Caki2 (cell line): ENCODE measurements at places on chromosomes 2 and 18.

- DNase-seq: peak; percentile 66
These were observed 1.5 kb downstream of the MSH6 start for GRCh38 chr2:47784352-47784851.

DNA sequence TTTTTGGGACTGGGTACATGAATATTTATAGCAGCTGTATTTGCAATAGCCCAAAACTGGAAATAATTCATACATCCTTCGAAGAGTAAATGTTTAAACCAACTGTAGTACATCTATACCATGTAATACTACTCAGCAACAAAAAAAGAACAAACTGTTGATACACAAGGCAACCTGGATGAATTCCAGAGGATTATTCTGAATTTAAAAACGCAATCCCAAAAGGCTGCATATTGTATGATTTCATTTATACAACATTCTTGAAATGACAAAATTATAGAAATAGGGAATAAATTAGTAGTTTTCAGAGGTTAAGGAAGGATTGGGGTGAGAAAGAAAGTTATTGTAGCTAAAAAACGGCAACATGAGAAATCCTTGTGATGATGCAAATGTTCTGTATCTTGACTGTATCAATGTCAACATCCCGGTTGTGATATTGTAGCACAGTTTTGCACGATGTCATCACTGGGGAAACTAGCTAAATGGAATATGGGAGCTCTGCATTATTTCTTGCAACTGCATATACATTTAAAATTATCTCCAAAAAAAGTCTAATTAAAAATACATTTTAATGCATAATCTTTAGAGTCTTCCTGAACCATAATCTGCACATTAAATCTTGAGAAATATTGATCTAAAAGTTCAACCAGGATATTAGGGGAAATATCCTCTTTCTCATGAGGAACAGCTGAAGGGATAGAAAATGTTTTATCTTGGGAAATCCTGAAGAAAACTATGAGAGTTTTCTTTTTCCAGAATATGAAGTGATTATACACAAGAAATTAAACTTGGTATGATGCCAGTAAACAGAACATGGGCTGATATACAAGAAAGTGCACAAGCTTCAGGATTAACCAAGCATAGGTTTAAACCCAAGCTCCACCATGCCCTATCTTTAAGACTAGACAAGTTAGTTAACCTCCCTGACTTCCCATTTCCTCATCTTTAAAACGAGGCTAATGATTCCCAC is 21.9 kb downstream of the EVA1A start:
- no peak for DNase-seq

- DNase-seq: no peak
These were observed 57.1 kb upstream of the KLHL29 start for GRCh38 chr2:23327887-23328286.

GRCh38 chr2:181364492-181365170 is 92.6 kb upstream of the ITGA4 start:
- DNase-seq: no peak

- DNase-seq: no peak
These were observed 379.0 kb downstream of the SETBP1 start for GRCh38 chr18:45059695-45060094.

DNA sequence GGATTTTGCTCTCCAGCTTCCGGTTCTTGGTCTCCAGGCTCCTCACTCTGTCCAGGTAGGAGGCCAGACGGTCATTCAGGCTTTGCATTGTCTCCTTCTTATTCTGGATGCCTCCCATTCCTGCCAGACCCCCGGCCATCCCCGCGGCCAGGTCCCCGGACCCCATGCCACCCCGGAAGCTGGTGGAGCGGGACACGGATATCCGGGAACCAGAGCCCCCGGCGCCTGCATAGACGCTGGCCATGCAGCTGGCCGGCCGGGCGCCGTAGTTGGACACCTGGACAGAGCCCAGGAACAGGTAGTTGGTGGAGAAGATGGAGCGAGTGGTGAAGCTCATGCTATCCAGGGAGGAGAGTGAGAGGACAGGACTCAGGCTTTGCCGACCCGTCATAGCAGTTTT is 23.5 kb upstream of the PPP1R1C start:
- no peak for DNase-seq

DNA sequence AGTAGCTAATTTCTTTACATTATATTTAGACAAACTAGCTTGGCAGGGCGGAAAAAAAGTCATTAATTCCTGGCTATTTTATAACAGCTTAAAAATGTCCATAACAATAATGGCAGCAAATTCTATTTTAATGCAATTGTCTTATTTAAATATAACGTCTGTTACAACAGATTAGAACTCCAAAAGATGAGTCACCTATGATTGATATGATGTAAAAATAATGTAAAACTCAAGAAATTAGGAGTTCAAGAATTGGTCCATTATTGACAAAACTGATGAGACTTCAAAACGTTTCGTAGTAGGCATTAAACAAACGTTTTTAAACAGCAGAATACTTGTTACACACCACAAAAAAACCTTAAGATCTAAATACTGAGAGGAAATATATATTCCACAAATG is 2.7 kb downstream of the XPO1 start:
- no peak for DNase-seq

DNA sequence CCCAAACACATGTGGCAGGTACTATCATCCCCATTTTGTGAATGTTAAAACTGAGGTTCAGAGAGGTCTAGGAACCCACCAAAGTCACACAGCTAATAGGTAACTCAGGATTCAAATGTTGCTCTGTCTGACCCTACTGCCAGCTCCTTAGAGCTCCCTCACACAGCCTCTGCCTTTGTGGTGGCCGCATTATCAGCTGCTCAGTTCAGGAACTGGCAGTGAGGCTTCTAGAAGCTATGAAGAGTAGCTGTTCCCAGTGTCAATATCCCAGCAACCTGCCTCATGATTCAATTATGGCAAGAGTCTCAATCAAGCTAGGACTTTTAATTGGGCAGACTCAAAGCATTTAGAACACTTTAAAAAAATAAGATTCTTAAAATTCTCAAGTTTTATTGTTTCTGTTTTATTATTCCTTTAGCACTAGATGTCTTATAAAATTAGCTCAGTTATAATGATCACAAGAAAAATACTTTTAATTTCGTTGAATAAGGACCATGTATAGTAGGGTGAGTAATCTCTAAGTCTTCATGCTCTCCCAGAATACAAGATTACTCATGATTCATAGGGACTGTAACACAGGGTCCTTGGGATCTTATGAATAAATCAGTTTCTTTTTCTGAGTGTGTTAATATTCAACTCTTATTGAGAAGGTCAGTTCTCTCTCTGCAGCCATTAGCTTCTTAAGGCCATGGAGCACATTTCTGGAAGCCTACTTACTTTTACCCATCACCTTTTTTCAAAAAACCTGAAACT is 342.7 kb downstream of the RND3 start:
- no peak for DNase-seq

DNA sequence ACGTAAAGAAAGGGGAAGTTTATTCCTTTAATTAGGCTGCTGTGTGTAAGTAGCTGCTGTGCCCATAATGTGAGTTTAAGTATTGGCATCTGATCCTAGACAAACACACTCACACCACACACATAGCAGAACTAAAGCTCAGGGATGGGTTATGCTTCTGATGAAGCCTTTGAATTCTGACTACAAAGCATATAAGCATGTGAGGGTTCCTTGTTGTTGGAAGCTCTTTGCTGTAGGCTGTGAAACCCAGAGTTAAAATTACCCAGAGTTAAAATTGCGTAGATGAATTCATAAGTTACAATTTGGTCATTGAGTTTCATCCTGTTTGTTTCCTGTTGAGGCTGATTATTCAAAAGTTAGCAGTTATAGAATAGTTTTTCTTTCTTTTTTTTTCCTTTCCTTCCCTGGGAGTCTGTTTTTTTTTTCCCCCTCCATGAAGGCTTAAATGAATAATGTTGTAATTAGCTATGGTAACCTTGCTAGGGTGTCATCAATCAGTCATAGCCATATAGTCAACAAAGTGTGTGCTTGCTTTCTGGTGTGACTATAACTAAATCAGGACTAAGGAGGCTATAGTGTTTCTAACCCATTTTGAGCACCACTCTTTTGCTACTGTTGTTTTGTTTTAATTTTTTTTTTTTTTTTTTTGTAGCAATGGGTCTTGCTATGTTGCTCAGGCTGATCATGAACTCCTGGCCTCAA is 426.1 kb downstream of the PARD3B start:
- DNase-seq: peak; percentile 13

GRCh38 chr18:69564602-69565001 is 163.9 kb downstream of the DOK6 start:
- DNase-seq: no peak

DNA sequence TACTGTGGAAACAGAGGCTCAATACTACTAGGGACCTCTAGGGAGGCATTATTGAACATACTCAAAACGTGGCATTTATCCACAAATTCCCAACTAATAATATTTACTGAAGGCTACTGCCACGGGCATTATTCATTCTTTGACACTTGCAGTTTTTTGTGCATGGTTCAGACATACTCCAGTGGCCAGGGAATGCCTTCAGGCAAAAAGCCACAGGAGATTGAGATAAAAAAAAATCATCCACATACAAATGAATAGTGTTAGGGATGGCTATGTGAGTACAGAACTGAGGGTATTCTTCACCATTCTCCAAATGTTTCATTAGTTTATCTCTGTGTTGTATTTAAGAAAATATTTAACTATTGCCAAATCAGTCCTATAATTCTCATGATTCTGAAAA is 974.9 kb upstream of the PIK3C3 start:
- no peak for DNase-seq

DNA sequence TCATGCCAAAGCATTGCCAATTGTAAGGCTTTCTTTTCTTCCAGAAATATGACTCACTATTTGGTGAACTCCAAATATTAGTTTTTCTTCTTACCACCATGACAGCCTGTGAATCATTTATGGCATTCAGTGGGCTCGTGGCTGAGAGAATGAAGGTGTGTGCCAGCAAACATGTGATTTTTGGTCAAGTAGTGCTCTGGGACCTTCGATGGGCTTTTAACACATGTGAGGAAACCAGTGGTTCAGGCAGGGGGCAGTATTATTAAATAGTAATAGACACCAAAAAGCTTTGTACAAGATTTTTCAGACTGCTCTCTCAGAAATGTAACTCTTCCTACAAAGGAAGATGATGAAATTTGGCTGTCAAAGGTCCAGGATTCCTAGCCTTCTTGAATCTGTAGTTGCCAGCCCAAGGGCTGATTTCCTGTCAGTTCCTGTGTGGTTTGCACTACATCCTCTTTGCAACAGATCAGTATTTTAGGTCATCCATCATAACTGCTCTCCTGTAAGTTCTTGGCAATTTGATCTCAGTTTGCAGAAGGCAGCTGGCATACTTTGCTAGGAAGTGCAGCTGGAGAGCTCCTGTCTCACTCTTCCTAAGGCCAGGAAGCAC is 64.3 kb downstream of the BABAM2 start:
- DNase-seq: peak; percentile 90

DNA sequence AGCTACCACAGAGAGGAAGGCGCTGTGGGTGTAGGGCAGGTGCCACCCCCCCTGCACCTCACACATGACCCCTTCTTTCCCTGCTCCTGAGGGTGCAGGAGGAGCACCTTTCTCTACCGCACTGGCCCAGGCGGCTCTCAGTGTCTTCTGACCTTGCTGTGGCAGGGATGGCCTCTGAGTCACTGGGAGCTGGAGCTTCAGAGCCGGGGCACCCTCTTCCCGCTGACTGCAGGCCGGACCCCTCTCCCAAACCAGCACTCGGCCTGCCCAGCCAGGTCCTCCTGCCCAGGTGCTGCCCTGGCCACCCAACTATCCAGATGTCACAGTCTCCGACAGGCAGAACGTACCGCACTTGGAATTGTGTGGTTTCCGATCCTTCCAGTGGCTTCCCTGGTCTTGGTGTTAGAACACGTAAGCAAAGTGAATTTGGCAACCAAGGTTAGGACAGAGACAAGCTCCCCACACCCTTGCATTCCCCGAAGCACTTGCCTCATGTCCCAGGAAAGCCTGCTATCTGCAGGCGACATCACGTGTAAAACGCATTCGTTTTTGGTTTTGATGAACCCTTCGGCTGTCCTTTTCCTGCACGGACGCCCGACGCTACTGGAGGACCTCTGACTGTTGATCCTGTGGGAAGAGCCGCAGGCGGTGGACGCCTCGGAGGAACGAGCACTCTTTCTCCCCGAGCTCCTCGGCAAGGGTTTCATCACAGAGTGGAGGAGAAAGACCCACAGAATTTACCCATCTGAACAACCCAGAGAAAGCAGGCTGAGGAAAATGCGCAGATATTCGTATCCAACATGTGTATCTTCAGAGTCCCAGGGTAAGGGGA is 24.7 kb upstream of the KCNG2 start:
- DNase-seq: no peak

- DNase-seq: no peak
These were observed 11.1 kb upstream of the CABYR start for GRCh38 chr18:24127735-24128134.

DNA sequence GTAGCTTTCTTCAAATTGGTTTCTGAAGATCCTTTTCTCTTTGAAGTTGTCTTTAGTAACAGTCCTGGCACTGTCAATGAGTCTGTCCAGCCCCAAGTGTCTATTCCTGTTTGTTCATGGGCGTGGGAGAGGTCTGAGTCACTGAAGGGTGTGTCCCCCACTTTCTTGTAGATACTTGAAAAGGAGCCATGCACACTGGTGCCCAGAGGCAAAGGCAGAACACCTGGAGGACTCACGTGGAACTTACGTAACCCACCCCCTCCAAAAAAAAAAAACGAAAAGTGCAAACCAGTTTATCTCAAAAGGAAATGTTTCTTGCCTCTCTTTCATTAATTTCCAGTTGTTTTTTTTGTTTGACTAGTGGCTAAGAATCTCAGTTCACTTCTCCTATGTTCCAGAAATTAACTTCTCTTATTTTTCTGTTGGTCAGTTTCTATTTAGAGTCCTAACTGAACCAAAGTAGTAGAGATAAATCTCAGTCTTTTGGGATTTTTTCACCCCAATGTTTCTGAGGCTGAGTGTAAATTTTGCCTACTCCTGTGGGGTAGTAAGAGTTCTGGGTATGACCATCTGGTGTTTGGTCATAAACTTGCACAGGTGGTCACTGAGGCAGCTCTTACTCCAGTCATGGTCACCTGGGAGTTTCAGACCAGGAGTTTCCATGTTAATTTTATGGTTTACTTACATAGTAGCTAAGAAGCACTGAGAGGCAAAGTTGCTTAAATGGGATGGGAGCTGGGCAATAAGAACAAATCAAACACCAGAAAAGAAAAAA is 54.9 kb downstream of the DSC3 start:
- peak; percentile 41 for DNase-seq

DNA sequence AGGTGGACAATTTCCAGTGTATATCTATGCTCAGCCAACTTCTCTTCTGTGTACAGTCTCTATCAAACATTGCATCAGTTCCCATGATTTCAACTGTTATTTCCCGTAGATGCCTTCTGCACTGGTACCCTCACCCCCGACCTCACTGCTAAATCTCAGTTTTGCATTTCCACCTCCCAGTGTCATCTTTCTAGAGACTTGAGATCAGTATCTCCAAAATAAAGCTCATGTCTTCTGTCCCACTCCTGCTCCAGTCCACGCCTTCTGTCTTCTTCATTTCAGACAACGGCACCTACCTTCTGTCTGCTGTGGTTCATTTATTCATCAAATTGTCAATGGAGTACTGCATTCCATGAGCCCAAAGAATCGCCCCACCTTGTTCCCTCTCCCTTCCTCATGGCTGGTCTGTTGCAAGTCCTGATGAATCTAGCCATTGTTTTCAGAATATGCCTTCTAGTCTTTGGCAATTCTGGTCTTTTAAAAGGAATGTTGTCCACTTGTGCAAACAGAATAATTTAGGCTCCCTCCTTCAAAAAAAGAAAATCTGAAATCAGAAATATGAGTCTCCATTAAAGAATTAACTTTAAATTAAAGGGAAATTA is 23.3 kb upstream of the NPAS2 start:
- no peak for DNase-seq

- DNase-seq: no peak
These were observed 123.7 kb downstream of the COL6A3 start for GRCh38 chr2:237290261-237290660.
